ENCODE measurements at places on chromosomes 13 and 19.

DNA sequence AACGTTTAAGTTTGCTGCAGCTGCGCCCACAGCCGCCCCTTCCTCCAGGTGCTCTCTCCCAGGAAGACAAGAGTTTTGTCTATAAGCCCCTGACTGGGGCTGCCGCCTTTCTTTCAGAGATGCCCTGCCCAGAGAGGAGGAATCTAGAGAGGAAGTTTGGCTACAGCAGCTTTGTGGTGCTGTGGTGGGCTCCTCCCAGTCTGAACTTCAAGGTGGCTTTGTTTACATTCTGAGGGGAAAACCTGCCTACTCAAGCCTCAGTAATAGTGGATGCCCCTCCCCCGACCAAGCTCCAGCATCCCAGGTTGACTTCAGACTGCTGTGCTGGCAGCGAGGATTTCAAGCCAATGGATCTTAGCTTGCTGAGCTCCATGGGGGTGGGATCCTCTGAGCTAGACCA is 6.4 kb upstream of the ERICH6B start:
- peaks cover 12% of the 10 kb centered on the region for H3K27me3 ChIP-seq
- H3K36me3 ChIP-seq, result no peaks in the 10 kb centered on the region

- no peaks in the 10 kb centered on the region for H3K36me3 ChIP-seq
- no peak overlapping the region for H3K4me3 ChIP-seq
- no peak overlapping the region for H3K27ac ChIP-seq
- no peaks in the 10 kb centered on the region for H3K27me3 ChIP-seq
- no peaks in the 10 kb centered on the region for H3K4me1 ChIP-seq
These were observed 17.5 kb upstream of the HS6ST3 start for GRCh38 chr13:96072392-96072791.

DNA sequence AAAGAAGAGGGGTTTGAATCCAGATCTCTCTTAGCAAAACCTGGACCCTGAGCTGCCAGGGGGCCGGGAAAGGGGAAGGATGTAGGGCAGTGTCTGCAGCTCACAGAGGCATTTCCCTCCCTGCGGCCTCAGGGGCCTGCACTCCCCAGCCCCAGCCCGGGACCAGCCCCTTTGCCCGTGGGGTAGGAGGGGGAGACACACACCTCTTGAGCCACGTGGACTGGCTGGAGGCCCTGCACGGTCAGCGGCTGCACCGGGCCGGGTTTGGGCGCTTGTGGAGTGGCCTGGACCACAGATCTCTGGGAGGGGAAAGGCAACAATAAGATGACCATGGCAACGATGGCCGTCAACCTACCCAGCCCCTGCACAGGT is 26.9 kb downstream of the RFX1 start:
- H3K4me3 ChIP-seq, result peak overlapping the region; percentile 22
- peak overlapping the region; percentile 66 for H3K27ac ChIP-seq
- no peaks in the 10 kb centered on the region for H3K27me3 ChIP-seq
- H3K4me1 ChIP-seq, result peaks cover 9% of the 10 kb centered on the region
- DNase-seq, result no peak

- no peak overlapping the region for H3K4me3 ChIP-seq
- no peak overlapping the region for H3K27ac ChIP-seq
These were observed 21.8 kb upstream of the RBM26 start for GRCh38 chr13:79427883-79428282.

- DNase-seq, result peak; percentile 9
- no peak overlapping the region for H3K27ac ChIP-seq
- H3K4me3 ChIP-seq, result no peak overlapping the region
- no peaks in the 10 kb centered on the region for H3K4me1 ChIP-seq
- no peaks in the 10 kb centered on the region for H3K27me3 ChIP-seq
- H3K36me3 ChIP-seq, result no peaks in the 10 kb centered on the region
These were observed 21.7 kb downstream of the MYH14 start for GRCh38 chr19:50224986-50225747.

DNA sequence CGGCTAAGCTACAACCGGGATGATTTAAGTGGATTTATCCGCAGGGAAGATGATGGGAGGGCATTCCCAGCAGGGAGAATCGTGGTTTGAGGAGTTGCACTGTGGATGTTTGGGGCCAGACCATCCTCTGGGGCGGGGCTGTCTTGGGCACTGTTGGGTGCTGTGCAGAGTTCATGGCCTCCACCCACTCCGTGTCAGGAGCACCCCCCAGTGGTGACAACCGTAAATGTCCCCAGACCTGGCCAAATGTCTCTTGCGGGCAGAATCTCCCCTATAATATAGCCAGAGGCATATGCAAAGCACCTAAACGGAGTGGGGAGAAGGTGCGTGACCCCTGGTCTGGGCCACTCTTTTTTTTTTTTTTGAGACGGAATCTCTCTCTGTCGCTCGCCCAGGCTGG is 40.2 kb downstream of the SMIM24 start:
- peak overlapping the region; percentile 20 for H3K27ac ChIP-seq
- no peaks in the 10 kb centered on the region for H3K27me3 ChIP-seq
- no peak overlapping the region for H3K4me3 ChIP-seq
- peaks cover 10% of the 10 kb centered on the region for H3K4me1 ChIP-seq

- no peak overlapping the region for H3K27ac ChIP-seq
- no peaks in the 10 kb centered on the region for H3K36me3 ChIP-seq
- H3K27me3 ChIP-seq, result no peaks in the 10 kb centered on the region
- H3K4me3 ChIP-seq, result no peak overlapping the region
- DNase-seq, result peak; percentile 43
These were observed 70.6 kb upstream of the MEDAG start for GRCh38 chr13:30835442-30835841.

DNA sequence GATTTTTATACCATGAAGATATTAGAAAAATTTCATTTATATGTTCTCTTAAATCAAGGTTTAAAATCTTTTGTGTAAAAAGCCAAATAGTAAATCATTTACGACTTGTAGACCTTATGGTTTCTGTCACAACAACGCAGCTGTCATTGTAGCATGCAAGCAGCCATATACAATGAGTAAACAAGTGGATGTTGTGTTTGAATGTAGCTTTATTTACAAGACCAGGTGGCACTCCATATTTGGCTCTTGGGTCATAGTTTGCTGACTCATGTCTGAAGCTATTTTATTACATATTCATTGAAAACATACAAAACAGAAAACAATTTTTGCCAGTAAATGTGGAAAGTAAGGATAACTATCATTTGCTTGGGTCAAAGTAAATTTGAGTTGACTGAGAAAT is 930.8 kb downstream of the SLITRK5 start:
- H3K36me3 ChIP-seq, result no peaks in the 10 kb centered on the region
- no peak for DNase-seq
- no peaks in the 10 kb centered on the region for H3K27me3 ChIP-seq
- no peak overlapping the region for H3K4me3 ChIP-seq
- H3K27ac ChIP-seq, result no peak overlapping the region
- H3K4me1 ChIP-seq, result no peaks in the 10 kb centered on the region

- DNase-seq, result no peak
- H3K27ac ChIP-seq, result no peak overlapping the region
- H3K36me3 ChIP-seq, result no peaks in the 10 kb centered on the region
- no peaks in the 10 kb centered on the region for H3K4me1 ChIP-seq
These were observed 15.7 kb upstream of the FBXL3 start for GRCh38 chr13:77042566-77043177.

- no peak within 1 kb of the TSS for H3K4me3 ChIP-seq
- no peaks in the 10 kb centered on the region for H3K27me3 ChIP-seq
- H3K4me1 ChIP-seq, result no peaks in the 10 kb centered on the region
- H3K36me3 ChIP-seq, result no peaks in the 10 kb centered on the region
- no peak for DNase-seq
- peak within 1 kb of the TSS; percentile 66 for H3K27ac ChIP-seq
These were observed at the start of gene NFILZ for GRCh38 chr19:8629996-8630683. Gene NFILZ, plus strand, starts transcription at chr19:8630633. Its CDS starts 46,133 bp downstream, at chr19:8676766.

GRCh38 chr13:79966059-79966458 is 374.9 kb downstream of the SPRY2 start:
- DNase-seq, result no peak
- no peak overlapping the region for H3K4me3 ChIP-seq
- no peaks in the 10 kb centered on the region for H3K27me3 ChIP-seq
- no peak overlapping the region for H3K27ac ChIP-seq
- no peaks in the 10 kb centered on the region for H3K36me3 ChIP-seq
- H3K4me1 ChIP-seq, result no peaks in the 10 kb centered on the region

DNA sequence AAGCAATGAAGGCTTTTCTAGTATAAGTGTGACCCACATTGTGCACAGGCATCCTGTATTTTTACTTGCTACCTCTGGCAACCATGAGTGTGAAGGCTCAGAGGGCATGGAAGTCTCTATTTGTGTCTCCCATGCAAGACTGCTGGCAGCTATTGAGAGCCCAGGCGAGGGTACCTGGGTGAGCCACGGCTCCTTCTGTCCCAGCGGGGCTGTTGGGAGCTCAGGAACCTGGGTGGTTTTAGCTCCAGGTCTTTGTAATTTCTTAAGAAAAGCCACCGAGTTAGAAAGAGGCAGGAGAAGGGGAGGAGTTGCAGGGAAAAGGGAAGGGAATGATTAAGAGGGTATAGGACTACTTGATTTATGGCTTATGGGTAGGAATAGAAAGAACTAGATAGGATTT is 190.4 kb upstream of the SOX1 start:
- H3K27ac ChIP-seq, result no peak overlapping the region
- H3K4me1 ChIP-seq, result no peaks in the 10 kb centered on the region
- H3K36me3 ChIP-seq, result no peaks in the 10 kb centered on the region

- H3K4me3 ChIP-seq, result no peak overlapping the region
- no peaks in the 10 kb centered on the region for H3K36me3 ChIP-seq
- no peak for DNase-seq
These were observed 126.5 kb downstream of the NALCN start for GRCh38 chr13:101289764-101290163.

- no peaks in the 10 kb centered on the region for H3K36me3 ChIP-seq
- no peaks in the 10 kb centered on the region for H3K27me3 ChIP-seq
- no peak overlapping the region for H3K4me3 ChIP-seq
- peaks cover 68% of the 10 kb centered on the region for H3K4me1 ChIP-seq
- peak; percentile 72 for DNase-seq
These were observed 8.6 kb downstream of the KDM4B start for GRCh38 chr19:4977299-4978174.

GRCh38 chr13:106246242-106246641 is 289.2 kb downstream of the EFNB2 start:
- no peak for DNase-seq
- H3K27ac ChIP-seq, result no peak overlapping the region
- H3K27me3 ChIP-seq, result no peaks in the 10 kb centered on the region
- H3K4me1 ChIP-seq, result no peaks in the 10 kb centered on the region
- H3K4me3 ChIP-seq, result no peak overlapping the region

DNA sequence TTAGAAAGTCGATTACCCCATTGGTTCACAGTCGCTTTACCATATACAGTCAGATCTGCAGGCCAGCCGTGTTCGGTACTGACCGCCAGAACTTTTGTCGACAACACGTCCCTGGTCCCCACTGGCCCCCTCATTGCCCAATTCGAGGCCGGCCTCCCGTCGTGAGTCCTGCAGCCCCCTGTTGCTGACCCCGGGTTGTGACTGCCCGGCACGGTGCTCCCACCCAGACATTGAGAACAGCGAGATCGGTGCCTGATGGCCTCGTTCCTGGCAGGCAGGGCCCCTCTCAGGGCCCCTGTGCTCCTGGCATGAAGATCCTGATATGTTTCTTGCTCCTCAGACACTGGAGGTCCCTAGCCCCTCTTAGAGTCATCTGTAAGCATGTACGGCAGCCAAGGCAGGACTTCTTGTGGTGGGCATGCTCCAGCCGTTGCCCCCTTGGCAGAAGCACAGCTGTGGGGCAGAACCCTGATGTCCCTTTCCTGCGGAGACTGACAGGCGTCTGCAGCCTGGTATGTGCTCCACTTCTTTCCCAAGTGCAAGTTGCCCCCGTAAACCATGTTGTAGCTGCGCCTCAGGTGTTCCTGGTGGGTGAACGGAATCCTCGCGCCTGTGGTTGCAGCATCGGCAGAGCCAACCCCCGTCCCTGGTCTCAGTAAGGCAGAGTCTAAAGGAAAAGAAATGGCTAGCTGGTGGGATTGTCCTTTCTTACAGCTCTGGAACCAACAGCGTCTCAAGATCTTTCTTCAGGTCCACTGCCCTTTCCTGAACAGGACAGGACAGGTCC is 123.2 kb upstream of the SPACA7 start:
- no peaks in the 10 kb centered on the region for H3K4me1 ChIP-seq
- no peaks in the 10 kb centered on the region for H3K36me3 ChIP-seq
- no peak overlapping the region for H3K27ac ChIP-seq
- DNase-seq, result no peak

DNA sequence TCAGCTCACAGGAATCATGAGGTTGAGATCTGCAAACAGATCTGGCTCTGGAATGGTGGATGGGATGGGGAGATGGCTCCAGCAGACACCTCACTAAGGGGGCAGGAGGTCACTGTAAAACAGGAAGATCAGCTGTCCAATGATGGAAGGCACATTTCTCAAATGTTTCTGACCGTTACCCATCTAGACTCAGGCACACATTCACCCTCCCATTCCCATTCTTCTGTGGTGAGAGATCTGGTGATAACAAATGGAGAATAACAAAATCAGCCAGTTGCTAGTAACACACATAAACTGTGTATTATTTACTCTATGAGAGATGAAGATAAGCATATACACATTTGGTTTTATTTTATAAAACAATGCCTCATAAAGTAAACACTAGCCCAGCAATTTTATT is 235.9 kb downstream of the TSHZ3 start:
- H3K4me3 ChIP-seq, result no peak overlapping the region
- DNase-seq, result no peak
- H3K4me1 ChIP-seq, result no peaks in the 10 kb centered on the region
- H3K27me3 ChIP-seq, result no peaks in the 10 kb centered on the region
- H3K36me3 ChIP-seq, result no peaks in the 10 kb centered on the region
- H3K27ac ChIP-seq, result no peak overlapping the region

DNA sequence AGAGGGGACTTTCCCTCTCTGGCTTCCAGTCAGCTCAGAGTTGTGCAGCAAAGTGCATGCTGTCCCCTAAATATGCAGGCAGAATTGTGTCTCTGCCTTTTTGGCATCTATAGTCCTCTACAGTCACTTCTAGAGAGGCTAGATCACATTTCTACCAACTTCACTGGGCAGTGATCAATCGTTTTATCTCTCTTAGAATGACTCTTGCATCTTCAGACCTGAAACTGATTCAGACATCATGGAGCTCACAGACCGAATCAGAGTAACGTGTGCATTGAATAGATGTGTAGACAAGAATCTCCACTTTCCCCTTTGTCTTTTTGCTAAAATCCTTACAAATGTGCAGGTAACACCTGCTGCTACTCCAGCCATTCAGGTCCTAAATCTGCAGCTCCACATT is 6.2 kb downstream of the ZNF253 start:
- H3K4me1 ChIP-seq, result peaks cover 24% of the 10 kb centered on the region
- no peak overlapping the region for H3K27ac ChIP-seq
- no peak for DNase-seq
- H3K4me3 ChIP-seq, result no peak overlapping the region
- no peaks in the 10 kb centered on the region for H3K27me3 ChIP-seq

GRCh38 chr19:39410017-39410830 is 2.2 kb upstream of the PLEKHG2 start:
- no peaks in the 10 kb centered on the region for H3K27me3 ChIP-seq
- H3K27ac ChIP-seq, result peak overlapping the region; percentile 89
- peaks cover 8% of the 10 kb centered on the region for H3K4me1 ChIP-seq
- peak; percentile 82 for DNase-seq
- H3K4me3 ChIP-seq, result no peak overlapping the region

- DNase-seq, result peak; percentile 40
- H3K27me3 ChIP-seq, result no peaks in the 10 kb centered on the region
- no peaks in the 10 kb centered on the region for H3K36me3 ChIP-seq
These were observed 537 bp downstream of the NAT14 start for GRCh38 chr19:55485439-55486011.
